ENCODE measurements at places on chromosomes 3 and 15.

DNA sequence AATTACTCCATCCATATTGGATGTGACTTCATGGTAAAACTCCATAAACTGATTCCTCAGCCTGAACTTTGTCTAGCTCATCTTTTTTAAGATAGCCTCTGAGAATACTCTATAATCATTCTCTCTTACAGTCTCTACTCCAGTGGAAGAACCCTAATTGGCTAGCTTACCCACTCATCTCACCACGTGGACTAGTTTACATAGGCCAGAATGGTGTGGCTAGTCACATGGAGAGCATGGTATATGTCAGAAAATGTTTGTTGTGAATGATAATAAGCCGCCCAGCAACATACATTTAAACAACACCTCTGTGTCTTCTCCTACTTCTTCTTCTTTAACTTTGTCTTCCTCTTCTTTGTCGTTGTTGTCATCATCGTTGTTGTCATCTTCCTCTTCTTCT, 389.2 kb upstream of the LRRC3B start:
- no peak for DNase-seq

DNA sequence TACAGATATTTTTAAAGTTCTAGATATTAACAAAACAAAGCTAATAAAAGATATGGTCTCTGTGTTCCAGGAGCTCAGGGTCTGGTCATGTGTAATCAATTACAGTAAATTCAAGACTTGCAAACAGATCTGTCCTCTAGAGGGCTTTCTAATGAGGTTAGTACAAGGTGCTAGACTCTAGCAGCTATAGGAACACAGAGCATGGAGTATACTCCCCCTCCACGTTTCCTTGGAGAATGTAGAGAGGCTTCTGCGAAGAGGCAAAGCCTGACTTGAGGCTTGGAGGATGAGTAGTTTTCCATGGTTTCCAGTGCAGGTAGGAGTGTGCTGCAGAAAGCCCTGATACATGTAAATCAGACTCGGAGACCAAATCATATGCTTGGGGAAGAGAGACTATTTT, 32.7 kb upstream of the DLG1 start:
- DNase-seq = no peak

DNA sequence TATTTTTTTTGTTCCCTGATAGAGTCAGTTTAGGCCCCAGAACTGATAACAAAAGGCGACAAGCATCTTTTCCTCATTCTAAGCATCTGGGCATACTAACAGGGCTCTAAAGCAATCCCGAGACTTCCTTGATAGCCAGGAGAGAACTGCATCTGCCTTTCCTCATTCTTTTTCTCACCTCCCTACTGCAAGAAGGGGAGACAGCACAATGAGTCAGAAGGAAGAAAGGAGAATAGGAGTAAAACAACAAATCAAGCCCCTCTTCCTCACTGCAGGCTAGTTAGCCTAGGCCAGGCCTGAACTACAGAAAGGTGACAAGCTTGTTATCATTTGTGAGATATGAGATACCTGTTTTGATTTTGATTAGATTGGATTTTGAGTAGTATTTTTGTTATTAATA, 97.9 kb downstream of the NAALADL2 start:
- no peak for DNase-seq

GRCh38 chr3:148344521-148344920, 353.2 kb upstream of the AGTR1 start:
- DNase-seq = peak; percentile 5

GRCh38 chr15:63526401-63526800, 22.0 kb downstream of the USP3 start:
- no peak for DNase-seq

DNA sequence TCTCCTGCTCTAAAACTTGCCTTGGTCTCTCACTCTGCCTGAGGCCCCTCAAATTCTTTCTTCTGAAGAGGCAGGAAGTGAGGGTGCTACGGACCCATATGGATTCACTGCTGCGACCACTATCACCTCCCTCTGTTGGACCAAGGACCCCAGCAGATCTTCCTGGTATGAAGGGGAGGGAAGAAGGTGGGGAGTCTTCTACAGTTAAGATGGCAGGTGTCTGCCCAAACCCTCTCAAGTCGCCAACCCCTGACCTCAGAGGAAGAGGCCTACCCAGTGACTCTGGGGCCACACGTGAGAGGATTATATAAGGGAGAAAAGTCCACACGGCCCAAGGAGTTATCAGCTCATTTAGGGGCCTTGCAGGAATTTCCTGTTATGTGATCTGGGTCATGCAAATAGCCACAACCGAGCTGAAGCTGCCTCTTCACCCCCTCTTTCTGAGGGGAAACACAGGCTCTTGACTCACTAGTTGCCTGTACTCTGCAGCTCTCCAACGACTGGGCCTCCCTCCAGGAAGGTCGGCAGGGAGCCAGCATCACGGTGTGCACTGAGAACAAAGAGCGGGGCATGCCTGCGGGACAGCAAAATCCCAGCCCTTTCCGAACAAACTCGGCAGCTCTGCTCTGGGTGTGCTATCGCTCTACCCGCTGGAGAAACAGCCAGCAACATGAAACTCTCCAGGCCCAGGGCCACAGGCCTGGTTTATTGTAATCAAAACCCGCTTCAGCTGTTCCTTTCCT, 116.0 kb downstream of the XXYLT1 start:
- peak; percentile 67 for DNase-seq

- peak; percentile 10 for DNase-seq
Measured at GRCh38 chr3:47113669-47114365, 50.1 kb downstream of the SETD2 start.

DNA sequence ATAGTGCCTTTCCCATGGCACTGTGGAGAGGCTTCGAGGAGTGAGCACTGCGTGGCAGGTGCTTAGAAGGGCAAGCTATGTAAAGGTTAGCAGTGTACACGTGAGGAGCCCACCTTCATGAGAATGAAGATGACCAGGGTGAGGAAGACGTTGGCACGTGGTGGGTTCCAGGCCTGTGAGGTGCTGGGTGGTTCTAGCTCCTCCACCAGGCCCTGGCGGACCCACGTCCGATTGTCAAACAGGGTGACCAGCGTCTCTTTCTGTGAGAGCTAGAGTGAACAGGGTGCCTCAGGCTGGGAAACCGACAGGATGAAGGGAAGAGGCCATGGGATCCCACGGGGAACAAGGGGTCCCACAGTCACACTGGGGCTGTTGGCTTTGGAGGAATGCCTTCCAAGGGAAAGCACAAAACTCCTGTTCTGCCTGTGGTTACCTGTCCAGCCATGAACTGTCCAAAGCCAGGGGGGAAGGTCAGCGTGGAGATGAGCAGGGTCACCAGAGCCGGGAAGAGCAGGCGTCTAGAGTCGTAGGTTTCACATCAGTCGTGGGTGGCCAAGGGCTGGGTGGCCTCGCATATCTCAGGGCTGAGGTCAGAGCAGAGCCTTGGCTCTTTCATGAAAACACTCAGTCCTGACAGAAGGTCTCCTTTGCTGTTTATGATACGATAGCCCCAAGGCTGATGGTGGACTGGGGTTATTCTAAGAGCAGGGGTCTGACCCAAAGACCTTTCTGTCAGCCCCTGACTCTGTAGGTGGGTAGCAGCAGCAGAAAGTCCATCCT, 6.0 kb downstream of the CLCN2 start:
- DNase-seq = no peak

DNA sequence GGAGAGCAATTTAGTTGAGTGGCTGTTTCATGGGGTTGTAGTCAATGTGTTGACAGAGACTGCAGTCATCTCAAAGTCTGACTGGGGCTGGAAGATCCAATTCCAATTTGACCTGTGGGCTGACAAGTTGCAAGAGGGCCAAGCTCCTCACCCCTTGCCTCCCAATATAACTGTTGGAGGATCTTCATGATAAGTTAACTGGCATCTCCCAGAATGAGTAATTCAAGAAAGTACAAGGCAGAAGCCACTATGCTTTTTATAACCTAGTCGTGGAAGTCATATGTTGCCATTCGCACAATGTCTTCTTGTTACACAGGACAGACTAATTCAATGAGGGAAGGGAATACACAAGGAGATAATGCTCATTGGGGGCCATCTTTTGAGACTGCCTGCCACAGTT, 29.1 kb downstream of the GPR15 start:
- no peak for DNase-seq

DNA sequence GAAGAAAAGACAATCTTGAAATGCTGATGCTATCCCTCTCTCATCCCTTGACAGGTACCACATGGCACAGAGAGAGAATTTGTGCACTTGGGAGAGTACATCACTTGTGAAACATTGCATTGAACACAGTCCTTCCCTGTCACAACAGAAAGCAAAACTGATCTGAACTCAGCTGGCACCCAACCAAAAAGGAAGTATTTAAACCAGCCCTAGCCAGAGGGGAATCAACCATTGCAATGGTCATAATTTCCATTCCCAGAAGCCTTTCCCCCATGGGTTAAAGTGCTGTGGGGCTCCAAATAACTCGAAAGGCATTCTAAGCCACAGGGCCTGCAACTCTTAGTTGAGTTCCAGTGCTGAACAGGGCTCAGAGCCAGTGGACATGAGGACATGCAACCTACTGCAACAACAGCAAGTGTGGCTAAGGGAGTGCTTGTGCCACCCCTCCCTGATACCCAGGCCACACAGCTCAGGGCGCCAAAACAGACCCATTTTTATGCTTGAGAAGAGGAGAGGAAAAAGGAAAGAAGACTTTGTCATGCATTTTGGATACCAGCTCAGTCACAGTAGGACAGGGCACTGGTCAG, 530.8 kb upstream of the BCHE start:
- no peak for DNase-seq

- no peak for DNase-seq
Measured at GRCh38 chr3:188126276-188126675, 27.7 kb upstream of the LPP start.

DNA sequence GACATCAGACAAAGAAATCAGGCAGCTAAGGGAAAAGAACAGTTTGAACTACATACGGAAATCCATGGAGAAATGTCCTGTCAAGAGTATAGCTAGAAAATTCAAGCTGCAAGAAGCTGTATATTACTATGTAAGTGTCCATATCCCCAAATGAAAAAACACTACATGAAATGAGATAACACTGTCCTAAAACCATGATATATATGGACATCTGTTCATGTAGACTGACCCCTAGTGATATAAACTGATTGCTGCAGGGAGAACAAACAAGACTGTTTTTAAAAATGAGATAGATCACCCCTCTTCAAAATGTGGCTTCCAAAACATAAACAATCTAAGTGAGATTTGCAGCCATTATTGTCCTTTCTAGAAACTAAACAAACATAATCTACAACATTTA, 985.6 kb downstream of the EPHA3 start:
- DNase-seq = peak; percentile 1

Measured in HTR-8/SVneo (cell line).